Activated CD8-positive, alpha-beta memory T cell treated with anti-CD3 and anti-CD28 coated beads, Interleukin-2, amount 50 U/mL, for 48 hours (primary cell): ENCODE measurements at places on chromosomes 6 and 20.

GRCh38 chr6:125866433-125866832 lies 75.7 kb downstream of the NCOA7 start:
- DNase-seq: no peak

GRCh38 chr20:42461291-42461690 lies 728.4 kb downstream of the PTPRT start:
- DNase-seq: no peak

GRCh38 chr6:160424256-160424655 lies 76.1 kb downstream of the SLC22A3 start:
- DNase-seq: no peak

- DNase-seq: no peak
Observed at GRCh38 chr6:35094183-35094582, 47.0 kb downstream of the TCP11 start.

GRCh38 chr20:13183005-13183404 lies 38.1 kb upstream of the ISM1 start:
- DNase-seq: no peak

- no peak for DNase-seq
Observed at GRCh38 chr6:10534419-10534762, 13.2 kb downstream of the GCNT2 start.

DNA sequence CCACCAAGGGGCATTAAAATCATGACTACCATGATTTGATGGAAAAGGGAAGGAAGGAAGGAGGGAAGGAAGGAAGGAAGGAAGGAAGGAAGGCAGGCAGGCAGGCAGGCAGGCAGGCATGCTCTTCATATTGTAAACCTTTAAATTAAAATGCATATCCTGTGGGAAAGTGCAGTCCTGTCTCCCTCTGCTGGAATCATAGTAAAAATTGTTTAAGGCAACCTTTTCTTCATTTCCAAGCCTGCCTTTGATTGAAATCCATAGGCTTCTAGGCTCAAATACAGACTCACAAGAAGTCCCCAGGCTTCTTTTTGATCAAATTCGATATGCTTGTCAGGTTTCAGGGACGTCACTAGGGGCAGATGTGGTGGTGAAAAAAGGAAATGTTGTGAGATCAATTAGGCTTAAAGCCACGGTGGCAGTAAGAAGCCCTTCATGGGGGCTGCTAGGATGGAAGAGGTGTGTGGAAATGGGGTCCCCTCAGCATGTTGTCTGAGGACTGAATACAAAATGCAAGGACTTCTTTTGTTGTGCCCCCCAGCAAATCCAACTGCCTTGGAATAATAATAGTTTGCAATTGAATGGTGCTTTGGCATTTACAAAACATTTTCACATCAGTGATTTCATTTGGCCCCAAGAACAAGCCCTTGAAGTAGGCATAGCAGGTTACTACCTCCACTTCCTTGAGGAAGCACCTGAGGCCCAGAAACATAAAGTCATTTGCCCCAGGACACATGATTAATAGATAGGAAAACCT lies 25.6 kb upstream of the GABRR1 start:
- DNase-seq: no peak

DNA sequence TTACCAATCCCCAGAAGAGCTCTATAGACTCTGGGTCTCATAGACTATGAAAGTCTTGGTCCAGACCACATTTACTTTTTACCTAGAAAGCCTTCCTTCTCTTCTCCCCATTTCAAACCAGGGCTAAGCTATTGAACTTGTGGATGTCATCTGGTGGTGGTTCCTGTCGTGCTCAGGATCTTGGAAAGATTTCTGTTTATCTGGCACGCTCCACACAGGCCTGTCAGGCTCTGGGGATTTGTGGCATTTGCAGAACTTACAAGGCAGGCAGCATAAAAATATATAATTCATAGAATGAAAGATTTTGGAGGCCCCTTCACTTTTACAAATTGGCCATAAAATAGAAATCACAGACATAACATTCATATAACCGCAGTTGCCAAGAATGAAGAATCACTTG lies 188.1 kb downstream of the UST start:
- no peak for DNase-seq

GRCh38 chr6:42742116-42742894 lies 3.6 kb downstream of the TBCC start:
- no peak for DNase-seq

DNA sequence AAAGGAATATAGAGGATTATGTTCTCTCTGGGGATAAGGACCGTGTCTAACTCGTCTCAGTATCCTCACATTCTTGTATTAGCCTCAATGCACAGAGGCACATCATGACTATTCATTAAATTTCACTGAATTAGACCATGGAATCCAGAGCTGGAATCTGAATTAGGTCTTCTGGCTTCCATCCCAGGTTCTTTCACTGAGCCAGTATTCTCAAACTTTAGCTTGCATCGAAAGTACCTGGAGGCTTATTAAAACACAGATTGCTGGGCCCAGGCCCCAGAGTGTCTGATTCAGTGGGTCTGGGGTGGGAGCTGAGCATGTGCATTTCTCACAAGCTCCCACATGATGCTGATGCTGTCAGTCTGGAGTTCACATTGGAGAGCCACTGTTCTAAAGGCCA lies 142.0 kb downstream of the UST start:
- DNase-seq: no peak

DNA sequence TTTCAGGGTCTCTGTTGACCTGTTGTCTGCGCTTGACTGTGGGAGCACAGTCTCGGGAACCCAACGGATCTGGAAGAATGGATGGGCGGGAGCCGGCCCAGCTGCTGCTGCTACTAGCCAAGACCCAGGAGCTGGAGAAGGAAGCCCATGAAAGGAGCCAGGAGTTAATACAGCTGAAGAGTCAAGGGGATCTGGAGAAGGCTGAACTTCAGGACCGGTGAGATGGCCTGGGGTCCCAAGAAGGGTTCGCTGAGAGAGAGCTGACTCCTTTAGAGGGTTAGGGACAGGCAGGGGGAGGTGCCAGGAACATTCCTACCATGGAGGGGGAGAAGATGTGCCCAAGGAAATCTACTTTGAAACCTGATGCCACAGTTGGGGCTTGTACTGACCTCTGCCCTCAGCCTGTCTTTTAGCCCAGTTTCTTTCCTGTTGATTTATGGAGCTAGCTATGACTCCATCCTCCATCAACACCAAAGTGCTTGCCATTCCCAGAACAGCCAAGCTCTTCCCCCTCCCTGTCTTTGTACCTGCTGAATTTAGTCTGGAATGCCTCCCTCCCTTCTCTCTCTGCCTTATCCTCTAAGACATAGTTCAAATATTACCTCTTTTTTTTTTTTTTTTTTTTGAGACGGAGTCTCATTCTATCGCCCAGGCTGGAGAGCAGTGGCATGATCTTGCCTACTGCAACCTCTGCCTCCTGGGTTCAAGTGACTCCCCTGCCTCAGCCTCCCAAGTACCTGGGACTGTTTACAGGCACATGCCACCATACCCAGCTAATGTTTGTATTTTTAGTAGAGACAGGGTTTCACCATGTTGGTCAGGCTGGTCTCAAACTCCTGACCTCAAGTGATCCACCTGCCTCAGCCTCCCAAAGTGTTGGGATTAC lies 12.2 kb downstream of the CEP250 start:
- no peak for DNase-seq

GRCh38 chr6:77178821-77179220 lies 284.5 kb downstream of the HTR1B start:
- no peak for DNase-seq

- DNase-seq: no peak
Observed at GRCh38 chr20:6660441-6660840, 107.0 kb upstream of the BMP2 start.

- no peak for DNase-seq
Observed at GRCh38 chr6:137370871-137371633, 123.1 kb downstream of the OLIG3 start.

GRCh38 chr6:47483516-47483852 lies 5.9 kb downstream of the CD2AP start:
- no peak for DNase-seq

- no peak for DNase-seq
Observed at GRCh38 chr20:6744805-6745204, 22.7 kb upstream of the BMP2 start.

DNA sequence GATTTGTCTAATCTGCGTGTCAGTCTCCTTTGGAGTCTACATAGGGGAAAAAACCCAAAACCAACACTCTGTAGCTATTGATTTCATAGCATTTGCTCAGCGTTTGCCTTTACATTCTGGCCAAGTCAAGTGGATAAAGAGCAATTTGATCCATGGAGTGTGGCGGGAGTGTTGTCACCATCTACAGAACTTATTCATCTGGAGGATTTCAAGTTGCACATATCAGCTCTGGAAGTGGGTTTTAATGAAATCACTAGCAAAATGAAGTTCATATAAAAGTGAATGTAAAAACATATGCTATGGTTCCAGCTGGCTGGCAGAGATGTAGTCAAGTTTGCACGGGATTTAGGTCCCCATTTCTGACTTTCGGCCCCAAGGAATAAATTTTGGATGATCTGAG lies 219.7 kb upstream of the SUPT3H start:
- no peak for DNase-seq

DNA sequence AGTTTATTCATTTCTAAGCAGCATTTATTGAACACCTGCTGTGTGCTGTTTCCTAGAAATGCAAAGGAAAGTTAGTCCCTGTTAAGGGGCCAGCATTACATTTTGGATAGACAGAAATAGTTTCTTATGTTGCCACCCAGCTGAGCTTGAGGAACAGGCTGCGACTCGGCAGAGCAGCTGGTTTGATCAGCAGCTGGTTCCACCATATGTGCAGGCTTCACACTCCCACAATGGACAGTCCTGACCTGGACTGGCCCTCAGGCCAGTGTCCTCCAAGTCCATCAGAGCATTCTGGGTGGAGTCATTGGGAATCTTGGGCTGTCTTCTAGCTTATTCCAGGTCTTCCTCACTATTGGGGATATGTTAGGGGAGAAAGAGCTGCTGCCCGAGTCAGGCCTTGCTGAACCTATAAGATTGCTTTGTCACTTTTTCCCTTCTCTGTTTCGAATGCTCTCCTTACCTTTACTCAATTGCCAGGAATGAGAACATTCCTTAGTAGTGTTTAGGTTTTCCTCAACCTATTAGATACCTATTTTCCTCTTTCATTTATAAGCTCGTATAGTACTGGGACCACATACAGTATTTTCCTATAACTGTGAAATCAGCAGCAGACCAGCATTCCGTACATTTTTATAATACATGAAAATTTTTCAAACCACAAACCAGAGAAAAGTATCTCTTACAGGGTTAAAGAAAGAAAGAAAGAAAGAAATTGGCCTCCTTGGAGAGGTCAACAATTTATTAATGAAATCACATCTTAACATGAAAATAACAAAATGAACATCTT lies 203.0 kb downstream of the FARS2 start:
- DNase-seq: no peak

- DNase-seq: no peak
Observed at GRCh38 chr6:165852676-165853075, 189.6 kb upstream of the PDE10A start.

DNA sequence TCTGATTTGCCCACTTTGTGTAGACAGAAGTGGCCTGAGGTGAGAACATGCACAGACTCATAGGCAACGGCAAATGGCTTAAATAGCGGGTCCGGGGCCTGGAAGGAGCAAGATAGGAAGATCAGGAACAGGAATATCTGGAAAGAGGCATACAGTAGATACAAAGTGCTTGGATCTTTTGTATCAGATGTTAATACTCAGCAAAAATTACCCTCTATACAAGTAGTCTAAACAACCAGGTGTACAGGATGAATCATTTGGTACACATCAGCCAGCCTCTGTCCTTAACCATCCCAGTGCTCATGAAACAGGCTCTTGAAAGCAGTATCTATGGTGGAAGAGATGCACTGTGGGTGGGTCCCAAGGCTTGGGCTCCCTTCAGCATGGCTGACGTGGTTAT lies 28.9 kb upstream of the HLA-C start:
- no peak for DNase-seq

DNA sequence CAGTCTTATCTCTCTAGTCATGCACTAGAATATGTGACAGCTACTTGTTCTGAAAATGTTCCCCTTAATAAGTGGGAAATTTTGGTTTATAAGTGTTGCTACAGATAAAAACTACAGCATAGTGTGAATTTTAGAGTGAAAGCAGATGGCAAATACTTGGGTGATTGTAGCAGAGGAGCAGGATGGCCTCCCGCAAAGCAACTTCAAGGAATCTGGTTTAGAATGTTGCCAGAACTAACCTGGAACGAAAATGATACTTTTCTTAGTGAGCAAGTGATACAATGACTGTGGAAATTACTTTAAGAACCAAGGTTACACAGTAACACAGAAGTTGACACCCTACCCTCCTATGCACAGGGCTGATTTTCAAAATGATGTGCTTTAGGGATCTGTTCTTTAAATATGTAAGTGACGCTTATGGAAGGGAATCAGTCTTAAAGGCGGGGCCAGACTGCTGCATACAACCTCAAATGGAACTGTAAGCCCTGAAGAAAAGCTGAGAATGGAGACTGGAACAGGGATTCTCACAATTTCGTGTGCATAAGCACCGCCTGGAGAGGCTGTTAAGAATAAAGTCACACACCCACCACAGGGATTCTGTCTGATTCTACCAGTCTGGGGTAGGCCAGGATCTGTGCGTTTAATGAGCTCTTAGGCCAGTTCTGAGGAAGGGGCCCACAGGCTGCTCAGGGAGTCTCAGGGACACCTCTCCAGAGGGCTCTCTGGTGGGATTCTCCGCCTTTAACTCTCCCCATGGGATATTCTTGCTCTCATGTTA lies 97.9 kb downstream of the FYN start:
- DNase-seq: no peak

- no peak for DNase-seq
Observed at GRCh38 chr20:4472906-4473305, 248.8 kb upstream of the PRND start.

GRCh38 chr6:46507426-46507825 lies 16.2 kb upstream of the RCAN2 start:
- DNase-seq: no peak
